ENCODE measurements at places on chromosomes 5 and 9.

GRCh38 chr5:145130996-145131395, 704.1 kb downstream of the PRELID2 start:
- no peak for DNase-seq

GRCh38 chr9:21110708-21111576, 30.7 kb downstream of the IFNW1 start:
- peak; percentile 29 for DNase-seq

DNA sequence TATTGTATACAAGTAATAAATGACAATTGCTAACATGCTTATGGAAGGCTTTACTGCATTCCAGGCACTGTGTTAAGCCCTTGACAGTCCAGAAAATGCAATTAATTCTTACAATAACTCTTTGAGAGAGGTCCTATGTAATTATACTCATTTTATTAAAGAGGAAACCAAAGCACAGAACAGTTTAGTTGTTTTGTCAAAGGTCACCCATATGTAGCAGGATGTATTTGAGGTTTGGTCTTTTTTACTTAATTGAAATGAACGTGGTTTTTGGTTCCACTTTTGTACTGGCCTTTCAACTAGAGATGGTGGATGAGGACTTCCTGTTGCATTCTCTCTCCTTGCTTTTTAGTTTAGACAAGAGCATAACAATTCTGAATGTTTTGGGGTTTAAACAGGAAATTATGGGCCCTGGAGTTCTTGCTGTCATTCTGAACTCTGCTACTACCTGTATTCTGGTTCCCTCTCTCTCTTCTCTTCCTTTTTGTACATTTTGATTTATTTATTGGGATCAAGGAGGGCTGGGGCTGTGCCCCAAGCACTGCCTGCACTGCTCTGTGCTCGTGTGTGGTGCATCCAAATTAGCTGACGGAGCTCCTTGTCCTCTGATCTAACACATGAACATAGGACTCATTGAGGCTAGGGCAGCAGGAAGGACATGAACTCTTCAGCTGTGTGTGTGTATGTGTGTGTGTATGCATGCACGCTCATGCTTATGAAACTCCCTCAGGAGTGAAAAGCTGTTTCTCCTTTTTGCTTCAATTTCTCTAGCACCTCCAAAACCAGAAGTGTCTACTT, 47.4 kb downstream of the SLC28A3 start:
- no peak for DNase-seq

GRCh38 chr5:113115061-113115460, 138.5 kb downstream of the DCP2 start:
- no peak for DNase-seq

GRCh38 chr5:93580063-93580926, 724 bp downstream of the NR2F1-AS1 start:
- no peak for DNase-seq
